Mucosa of gallbladder (tissue), 1 donor: ENCODE measurements at places on chromosomes 6 and 20. TPM values are rescaled to one million over a fixed set of nuclear protein-coding genes. Genes with fewer than 3 reads are reported as not detected.

The RHAG gene
- total RNA-seq, result 0.52 TPM

The CPXM1 gene
- 6.8 TPM for total RNA-seq

The SYNGAP1 gene
- 31.0 TPM for total RNA-seq

The VEGFA gene
- 420 TPM for total RNA-seq

The CCN6 gene
- not detected for total RNA-seq

The AFDN gene
- total RNA-seq, result 226 TPM

The MOXD1 gene
- total RNA-seq, result 3.8 TPM

The MLN gene
- not detected for total RNA-seq

The ZSCAN23 gene
- 3.8 TPM for total RNA-seq

The LATS1 gene
- total RNA-seq, result 31.9 TPM

The ZKSCAN8 gene
- total RNA-seq, result 16.5 TPM

The THEMIS gene
- total RNA-seq, result 2.8 TPM

The KCNK16 gene
- not detected for total RNA-seq

The PEX3 gene
- 14.7 TPM for total RNA-seq

The OR2H1 gene
- total RNA-seq, result not detected

The RRAGD gene
- 19.8 TPM for total RNA-seq

The SYNDIG1 gene
- 5.7 TPM for total RNA-seq

The MYLK2 gene
- not detected for total RNA-seq

The SRSF3 gene
- 190 TPM for total RNA-seq

The KCNB1 gene
- 7.1 TPM for total RNA-seq

The LPA gene
- 1.3 TPM for total RNA-seq

The MCUR1 gene
- 18.1 TPM for total RNA-seq

The PGC gene
- total RNA-seq, result 6.7 TPM

The BPI gene
- 0.72 TPM for total RNA-seq

The RIMS4 gene
- total RNA-seq, result 0.06 TPM

The SLC24A3 gene
- 19.9 TPM for total RNA-seq

The SLC17A2 gene
- not detected for total RNA-seq

The LTB gene
- 4.9 TPM for total RNA-seq

The LRRC73 gene
- total RNA-seq, result 7.0 TPM

The ESR1 gene
- 1.9 TPM for total RNA-seq

The MLIP gene
- 0.20 TPM for total RNA-seq

The CDKN1A gene
- total RNA-seq, result 71.2 TPM

The C20orf204 gene
- total RNA-seq, result 1.7 TPM

The PDYN gene
- total RNA-seq, result not detected

The OR2H2 gene
- total RNA-seq, result not detected

The PLEKHG1 gene
- total RNA-seq, result 24.5 TPM

The NAA20 gene
- 54.3 TPM for total RNA-seq

The SPEF1 gene
- total RNA-seq, result 0.75 TPM

The LY6G6F gene
- total RNA-seq, result not detected

The ID1 gene
- 59.7 TPM for total RNA-seq

The TREML1 gene
- 1.1 TPM for total RNA-seq

The THBS2 gene
- total RNA-seq, result 21.9 TPM

The UNC5CL gene
- total RNA-seq, result 26.4 TPM

The STMND1 gene
- total RNA-seq, result 2.2 TPM

The PXDC1 gene
- total RNA-seq, result 48.4 TPM

The CFAP206 gene
- 0.40 TPM for total RNA-seq
